ENCODE measurements at places on chromosomes 6 and 20. TPM values are rescaled to one million over a fixed set of nuclear protein-coding genes. Genes with fewer than 3 reads are reported as not detected.

Gene MAS1
- not detected for total RNA-seq

Gene FAM209B
- not detected for total RNA-seq

DNA sequence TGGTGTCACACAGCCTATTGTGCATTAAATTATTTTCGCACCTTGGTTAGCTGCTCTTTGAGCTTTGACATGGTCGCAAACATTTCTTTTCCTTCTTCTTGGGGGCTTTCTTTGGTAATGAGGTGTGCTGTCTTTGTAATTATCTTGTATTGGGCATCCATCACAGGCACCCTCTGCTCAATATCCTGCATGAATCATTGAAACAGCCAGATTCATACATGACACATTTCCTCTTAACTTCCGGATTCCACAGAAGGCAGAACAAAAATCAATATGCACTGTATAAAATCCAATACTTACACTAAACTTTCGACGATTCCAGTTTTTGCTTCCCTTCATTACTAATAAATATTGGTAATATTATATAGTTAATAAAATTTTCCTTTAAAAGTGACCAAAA is 175.6 kb downstream of the SYNE1 start:
- no peak for DNase-seq

Gene NOX3
- not detected for total RNA-seq

Gene RAET1L
- total RNA-seq, result not detected

DNA sequence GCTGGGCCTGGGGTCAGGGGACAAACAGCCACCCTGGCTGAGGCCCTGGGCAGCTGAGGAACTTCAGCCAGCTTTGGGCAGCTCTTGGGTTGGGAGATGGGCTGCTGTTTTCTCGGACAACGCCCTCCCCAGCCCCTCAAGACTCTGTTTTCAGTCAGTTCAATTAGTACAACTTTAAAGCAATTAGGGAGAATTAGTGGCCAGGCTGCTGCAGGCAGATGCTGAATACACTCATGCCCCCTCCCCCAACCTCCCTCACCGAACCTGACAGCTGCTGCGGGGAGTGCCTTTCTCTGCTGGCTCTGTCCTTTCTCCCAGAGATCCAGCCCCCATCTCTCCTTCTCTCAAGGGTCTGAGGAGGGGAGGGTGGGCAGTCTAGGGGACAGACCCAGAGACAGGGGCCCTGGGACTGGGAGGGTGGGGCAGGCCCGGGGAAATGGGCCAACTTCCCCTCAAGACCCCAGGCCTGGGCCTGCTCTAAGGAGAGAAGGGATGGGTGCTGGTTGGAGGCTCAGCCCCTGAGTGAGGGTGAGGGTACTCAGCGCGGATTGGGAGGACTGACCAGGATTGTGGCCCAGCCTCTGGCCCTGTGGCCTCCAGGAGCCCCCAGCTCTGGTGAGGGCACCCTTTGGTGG is 17.8 kb upstream of the MYT1 start:
- no peak for DNase-seq

DNA sequence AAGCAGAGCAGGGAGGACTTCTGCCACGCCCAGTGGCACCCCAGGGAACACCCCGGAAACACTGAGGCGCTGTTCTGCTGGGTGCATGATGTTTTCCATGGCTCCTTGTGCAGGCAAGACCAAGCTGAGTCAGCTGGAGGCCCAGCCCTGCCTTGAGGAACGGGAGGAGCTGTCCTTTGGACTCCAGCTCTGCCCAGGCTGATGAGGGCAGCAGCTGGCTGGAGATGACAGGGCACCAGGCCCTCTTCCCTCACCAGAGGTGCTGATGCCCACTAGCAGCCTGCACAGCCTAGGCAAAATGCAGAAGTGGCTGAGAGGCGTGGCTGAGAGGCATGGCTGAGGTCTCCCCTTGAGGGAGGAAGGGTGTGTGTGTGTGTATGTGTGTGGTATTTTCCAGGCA is 2.4 kb downstream of the C6orf132 start:
- DNase-seq, result no peak

- peak; percentile 4 for DNase-seq
Measured at GRCh38 chr20:46065691-46066090, 24.1 kb downstream of the NCOA5 start.

DNA sequence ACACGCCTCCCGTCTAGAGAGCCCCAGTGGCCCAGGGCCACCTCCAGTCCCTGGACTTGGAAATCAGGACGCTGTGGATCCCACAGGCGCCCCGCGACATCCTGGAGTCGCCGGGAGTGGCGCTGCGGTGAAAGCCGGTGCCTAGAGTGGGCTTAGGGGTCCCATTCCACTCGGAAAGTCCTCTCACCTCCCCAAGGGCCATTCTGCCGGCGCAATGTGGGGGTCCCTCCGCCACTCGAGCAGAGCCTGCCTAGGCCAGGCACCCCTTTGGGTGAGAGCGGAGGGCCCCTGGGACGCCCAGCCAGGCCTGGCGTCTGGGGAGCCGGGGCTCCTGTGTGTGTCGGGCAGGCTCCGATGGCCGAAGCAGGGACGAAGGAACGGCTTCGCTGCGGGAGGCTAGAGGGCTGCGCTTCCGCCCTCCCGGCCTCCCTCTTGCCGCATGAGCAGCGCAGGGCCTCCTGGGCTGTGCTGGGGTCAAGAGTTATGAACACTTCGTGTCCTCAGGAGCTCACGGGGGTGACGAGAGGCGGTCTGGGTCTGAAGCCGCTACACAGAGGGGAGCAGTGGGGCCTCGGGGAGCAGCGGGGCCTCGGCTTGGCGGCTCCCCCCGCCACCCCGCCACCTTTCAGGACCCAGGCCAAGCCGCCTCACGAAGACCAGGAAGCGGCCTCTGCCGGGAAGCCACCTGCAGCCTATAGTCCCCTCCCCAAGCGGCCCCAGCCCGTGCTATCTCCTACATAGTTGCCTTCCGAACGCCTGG is 13.6 kb downstream of the POU3F2 start:
- no peak for DNase-seq

Gene GGTLC1
- not detected for total RNA-seq

DNA sequence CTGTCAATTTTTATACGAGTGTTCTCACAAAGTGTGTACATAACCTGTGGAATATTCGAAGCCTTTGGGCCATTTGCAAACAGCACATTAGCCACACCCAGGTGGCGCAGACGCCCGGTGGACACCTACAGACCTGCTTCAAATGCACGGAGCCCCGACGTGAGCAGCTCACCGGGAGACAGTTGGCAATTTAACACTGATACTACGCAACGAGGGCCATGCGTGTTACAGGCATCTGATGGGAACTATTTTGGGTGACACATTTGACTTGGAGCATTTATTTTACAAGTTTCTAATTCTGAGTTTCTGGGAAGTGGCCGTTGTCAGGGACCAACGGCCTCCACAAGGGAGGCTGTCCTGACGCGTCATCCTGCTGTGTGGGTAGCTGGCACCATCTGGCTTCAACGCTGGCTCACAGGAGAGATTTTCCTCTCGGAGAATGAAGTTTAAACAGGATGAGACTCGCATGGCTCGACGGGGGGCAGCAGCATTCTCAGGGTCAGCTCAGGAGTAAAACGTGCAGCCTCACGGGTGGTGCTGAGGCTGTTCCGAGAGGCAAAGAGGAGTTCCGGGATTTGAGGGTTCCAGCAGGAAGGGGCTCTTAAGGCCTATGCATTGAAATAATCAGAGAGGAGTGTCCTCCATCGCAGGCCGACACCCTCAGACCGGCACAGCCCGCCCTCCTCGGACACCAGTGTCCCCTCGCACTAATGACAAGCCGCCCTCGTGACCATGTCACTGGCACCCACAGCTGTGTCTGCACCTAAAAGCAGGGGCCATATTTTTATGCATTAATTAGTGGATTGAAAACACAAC is 207.4 kb downstream of the DLL1 start:
- no peak for DNase-seq

GRCh38 chr20:35263532-35264341 is 14.2 kb downstream of the MMP24OS start:
- DNase-seq, result no peak

DNA sequence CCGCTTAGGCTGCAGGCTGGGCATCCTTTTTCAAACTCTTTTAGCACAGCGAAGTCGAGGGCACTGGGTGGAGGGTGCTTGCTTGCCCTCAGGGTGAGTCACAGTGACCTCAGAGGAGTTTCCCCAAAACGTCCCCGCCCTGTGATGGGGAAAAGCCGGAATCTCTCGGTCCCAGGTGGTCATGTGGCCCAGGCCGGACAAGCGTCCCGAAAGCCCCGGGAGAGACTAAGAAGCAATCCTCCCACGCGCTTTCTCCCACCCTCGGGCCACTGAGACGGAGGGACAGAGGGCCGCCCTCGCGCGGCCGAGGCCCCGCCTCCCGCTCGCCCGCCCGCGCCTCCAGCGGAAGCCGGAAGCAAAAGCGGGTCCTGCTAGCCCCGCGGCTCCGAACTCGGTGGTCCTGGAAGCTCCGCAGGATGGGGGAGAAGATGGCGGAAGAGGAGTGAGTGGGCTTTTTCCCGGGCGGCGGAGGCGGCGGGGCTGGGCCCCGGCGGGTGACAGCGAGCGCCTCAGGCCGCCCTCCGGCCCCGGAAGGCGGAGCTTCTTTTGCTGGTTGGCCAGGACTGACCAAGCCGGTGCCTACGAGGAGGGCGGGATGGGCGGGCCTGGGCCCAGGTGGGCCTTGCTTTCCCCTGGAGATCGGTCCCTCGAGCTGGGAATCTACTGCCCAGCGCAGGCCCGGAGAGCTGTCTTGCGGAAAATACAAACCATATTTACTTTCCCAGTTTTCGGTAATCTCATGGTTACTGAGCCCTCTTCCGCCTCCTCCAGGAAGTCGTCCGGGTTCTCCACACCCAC is at the start of gene SLC9A8:
Gene SLC9A8 (plus strand): TSS at position 322 of the 798 bp plus-strand sequence. CDS start 95 bp downstream, at position 417.
- DNase-seq, result peak; percentile 89

Gene SYNGAP1
- total RNA-seq, result 32.6 TPM

DNA sequence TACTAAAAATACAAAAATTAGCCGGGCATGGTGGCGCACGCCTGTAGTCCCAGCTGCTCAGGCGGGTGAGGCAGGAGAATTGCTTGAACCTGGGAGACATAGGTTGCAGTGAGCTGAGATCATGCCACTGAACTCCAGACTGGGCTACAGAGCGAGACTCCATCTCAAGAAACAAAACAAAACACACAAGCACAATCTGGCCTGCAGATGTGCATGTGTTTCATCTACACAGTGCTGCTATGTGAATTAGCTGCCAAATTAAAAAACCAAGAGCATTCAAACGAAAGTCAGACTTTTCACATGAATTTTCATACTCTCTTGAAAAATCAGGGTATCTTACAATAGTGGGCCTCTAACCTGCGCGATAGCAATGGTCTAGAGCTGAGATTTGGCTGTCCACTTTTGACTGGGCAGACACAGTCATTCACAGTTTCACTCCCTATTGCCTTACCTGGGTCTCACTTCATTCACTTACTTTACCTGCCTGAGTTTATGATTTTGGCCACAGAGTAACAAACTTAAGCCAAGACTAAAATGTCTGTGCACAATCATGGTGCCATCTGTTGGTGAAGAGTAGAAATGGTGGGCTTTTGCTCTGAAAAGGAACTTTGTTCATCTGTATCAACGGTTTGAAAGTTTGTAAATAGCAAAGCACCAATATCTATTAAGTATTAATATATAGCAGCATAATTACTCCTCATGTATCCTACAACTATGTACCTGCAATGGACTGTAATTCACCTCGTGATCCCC is 138.5 kb upstream of the UST start:
- no peak for DNase-seq

GRCh38 chr20:9660236-9660868 is 146.0 kb downstream of the LAMP5 start:
- no peak for DNase-seq

Gene COL10A1
- total RNA-seq, result not detected

Gene OR2B2
- total RNA-seq, result not detected

DNA sequence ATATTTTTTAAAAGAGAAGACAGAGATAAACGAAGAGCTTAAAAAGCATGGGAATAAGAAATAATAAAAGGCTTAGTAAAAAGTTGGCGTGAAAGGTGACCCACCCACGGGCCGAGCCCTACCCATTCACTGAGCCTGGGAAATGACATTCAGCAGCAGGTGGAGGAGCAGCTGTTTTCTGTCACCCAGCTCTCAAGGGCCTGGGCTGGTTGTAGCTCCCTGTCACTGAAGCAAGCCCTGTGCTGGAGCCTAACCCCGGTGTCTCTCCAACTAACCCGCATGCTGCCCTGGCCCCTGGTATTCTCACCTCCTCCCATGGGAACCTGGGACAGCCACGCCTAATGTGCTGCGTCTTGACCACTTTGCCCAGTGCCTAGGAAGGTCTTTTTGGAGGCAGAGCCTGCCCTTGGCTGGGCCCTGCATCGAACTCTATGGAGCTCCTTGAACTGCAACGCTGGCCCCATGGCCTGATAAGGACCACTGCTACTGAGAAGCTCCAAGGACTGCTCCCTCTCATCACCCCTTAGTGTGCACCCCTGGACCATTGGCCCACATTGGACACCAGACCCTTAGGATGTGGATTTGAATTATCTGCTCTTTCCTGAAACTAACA is 68.8 kb upstream of the IYD start:
- no peak for DNase-seq

- no peak for DNase-seq
Measured at GRCh38 chr20:61976263-61976643, 89.4 kb downstream of the TAF4 start.

- DNase-seq, result no peak
Measured at GRCh38 chr6:139944131-139944530, 569.7 kb upstream of the CITED2 start.

DNA sequence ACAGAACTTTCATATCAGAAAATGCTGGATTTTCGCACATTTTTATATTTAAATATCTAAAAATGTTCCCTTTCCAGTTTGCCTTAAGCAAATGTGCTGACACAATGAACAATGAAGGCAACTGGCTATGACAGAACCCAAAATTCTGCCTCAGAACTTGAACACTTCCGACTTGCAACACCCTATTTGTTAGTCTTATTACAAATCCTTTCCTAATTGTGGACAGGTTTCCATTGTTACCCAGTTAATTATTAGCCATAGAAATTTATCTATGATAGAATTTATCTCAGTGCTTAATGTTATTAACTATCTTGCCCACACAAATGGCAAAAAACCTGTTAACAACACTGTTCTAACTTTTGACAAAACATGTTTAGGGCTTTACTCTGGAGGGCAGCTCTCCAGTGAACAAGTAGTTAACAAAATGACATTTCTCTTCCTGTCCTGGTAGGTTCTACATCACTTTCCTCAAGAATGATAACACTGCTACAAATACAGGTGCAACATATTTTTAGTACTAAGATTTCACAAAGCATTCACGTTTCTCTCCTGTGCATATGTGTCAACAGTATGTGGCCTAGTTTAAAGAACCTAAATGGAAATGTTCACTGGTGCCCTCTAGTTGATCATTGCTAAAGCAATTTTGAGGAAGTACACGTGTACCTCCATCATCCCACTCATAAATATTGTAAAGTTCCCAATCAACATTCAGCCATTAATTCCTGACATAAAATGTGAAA is 58.4 kb downstream of the HIVEP2 start:
- DNase-seq, result no peak

Gene OR2H1
- total RNA-seq, result not detected

GRCh38 chr6:45293306-45293705 is 34.8 kb upstream of the RUNX2 start:
- DNase-seq, result no peak

Measured in ureter (tissue), 1 donor.